Upper lobe of left lung (tissue), 6 donors: ENCODE measurements at places on chromosomes 1 and 21. TPM values are rescaled to one million over a fixed set of nuclear protein-coding genes. Genes with fewer than 3 reads are reported as not detected.

DNA sequence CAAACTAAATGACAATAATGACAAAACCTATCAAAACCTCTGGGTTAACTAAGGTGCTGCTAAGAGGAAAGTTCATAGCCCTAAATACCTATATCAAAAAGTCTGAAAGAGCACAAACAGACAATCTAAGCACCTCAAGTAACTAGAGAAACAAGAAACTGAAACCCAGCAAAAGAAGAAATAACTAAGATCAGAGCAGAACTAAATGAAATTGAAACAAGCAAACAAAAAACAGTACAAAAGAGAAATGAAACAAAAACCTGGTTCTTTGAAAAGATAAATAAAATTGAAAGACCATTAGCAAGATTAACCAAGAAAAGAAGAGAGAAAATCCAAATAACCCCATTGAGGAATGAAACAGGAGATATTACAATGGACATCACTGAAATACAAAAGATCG is 44.8 kb upstream of the KIAA0040 start:
- DNase-seq, result no peak

DNA sequence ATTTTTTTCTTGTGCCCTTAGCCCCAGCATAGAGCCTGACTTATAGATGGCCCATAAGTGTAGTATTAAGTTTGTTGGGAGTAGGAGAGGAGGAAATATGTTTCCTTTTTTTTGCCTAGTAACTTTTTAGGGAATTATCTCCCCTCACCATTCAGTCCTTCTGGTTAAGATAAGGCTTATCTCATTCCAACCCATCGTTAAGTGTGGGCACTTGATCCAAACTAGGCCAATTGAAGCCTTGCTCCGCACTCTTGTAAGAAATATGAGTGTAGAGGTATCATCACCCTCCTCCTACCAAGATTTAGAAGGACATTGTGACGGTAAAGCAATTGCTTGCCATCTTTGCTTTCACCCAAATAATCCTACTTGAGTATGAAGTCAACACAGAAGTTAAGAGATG is 8.8 kb upstream of the FGGY start:
- DNase-seq, result no peak

DNA sequence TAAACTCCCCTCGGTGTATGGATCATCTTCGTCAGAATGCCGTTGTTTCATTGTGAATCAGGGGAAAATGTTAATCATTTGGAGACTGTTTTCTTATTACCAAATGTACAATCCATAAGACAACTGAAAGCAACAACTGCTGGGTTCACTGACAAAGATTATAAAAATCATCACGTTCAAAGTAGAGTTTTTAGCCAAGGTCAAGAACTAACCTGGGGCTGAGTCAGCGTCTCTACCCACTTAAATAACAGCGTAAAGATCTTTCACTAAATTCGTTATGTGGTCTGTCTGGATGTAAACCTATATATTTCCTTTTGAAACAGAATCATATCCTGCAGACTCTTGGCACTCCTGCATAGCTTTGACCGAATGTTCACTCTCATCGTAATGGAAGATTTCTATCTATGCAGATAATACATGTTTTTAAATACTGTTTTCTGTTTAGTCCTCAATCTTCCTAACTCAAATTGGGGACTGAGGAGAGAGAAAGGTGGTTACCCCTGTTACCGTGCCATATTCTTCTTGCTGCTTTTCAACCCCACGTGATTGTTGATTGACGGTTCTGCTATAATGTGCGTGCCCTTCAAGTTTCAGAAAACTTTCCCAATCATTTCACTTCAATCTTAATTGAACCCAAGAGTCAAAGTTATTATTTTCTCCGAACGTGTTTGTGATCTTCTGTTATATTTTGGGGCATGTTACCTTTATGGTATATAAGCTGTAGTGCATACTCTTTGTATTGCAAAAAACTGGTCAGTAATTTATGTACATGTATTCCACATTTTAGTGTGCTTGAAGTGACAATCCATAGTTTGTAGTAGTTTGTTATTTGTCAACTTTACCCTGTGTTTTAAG is 15.6 kb upstream of the NCMAP start:
- DNase-seq, result no peak

GRCh38 chr1:185598332-185598731 is 135.9 kb upstream of the HMCN1 start:
- DNase-seq, result no peak

CELA3B gene
- not detected for total RNA-seq
